Hepatocyte (in vitro differentiated cells): ENCODE measurements at places on chromosomes 11 and 22. TPM values are rescaled to one million over a fixed set of nuclear protein-coding genes. Genes with fewer than 3 reads are reported as not detected.

Gene TYR
- polyA plus RNA-seq = not detected in 2 replicates

Gene MPPED1
- polyA plus RNA-seq = 0.19 and 0.30 TPM in 2 replicates

Gene ARHGAP20
- polyA plus RNA-seq = 0.79 and 1.3 TPM in 2 replicates

Gene CD3G
- 0.11 and 0.60 TPM in 2 replicates for polyA plus RNA-seq

Gene INS
- polyA plus RNA-seq = not detected in 2 replicates

Gene EFEMP2
- polyA plus RNA-seq = 197 and 230 TPM in 2 replicates

Gene KLHL35
- polyA plus RNA-seq = 1.7 and 3.2 TPM in 2 replicates

Gene SLC22A8
- 0.41 TPM in 1 of 2 replicates, not detected in the other for polyA plus RNA-seq

Gene POTEH
- not detected in 2 replicates for polyA plus RNA-seq

Gene FADS1
- polyA plus RNA-seq = 218 and 230 TPM in 2 replicates

Gene CFAP300
- polyA plus RNA-seq = 2.7 and 2.9 TPM in 2 replicates

Gene INPP5J
- 5.6 and 6.1 TPM in 2 replicates for polyA plus RNA-seq

Gene HORMAD2
- polyA plus RNA-seq = not detected in 2 replicates
